ENCODE measurements at places on chromosomes 7 and 10. TPM values are rescaled to one million over a fixed set of nuclear protein-coding genes. Genes with fewer than 3 reads are reported as not detected.

The MEIG1 gene
- not detected for total RNA-seq

The AKR1C4 gene
- not detected for total RNA-seq

The CUZD1 gene
- total RNA-seq, result 0.32 TPM

The GHRHR gene
- total RNA-seq, result not detected

The UTF1 gene
- total RNA-seq, result not detected

The STAG3 gene
- total RNA-seq, result 0.12 TPM

The PAPOLB gene
- 0.16 TPM for total RNA-seq

The SLC13A1 gene
- total RNA-seq, result not detected

The CCNY gene
- total RNA-seq, result 33.5 TPM

The TUBAL3 gene
- not detected for total RNA-seq

The DOCK4 gene
- 65.7 TPM for total RNA-seq
